ENCODE measurements at places on chromosomes 5 and 9. TPM values are rescaled to one million over a fixed set of nuclear protein-coding genes. Genes with fewer than 3 reads are reported as not detected.

FAM78A gene
- total RNA-seq: 3.7 TPM

PCDHA1 gene
- total RNA-seq: under 0.01 TPM

TMED9 gene
- 137 TPM for total RNA-seq

TCF7 gene
- total RNA-seq: 0.11 TPM

BICD2 gene
- total RNA-seq: 40.3 TPM

LHX6 gene
- 0.09 TPM for total RNA-seq

CCDC69 gene
- 0.54 TPM for total RNA-seq

All from dermis lymphatic vessel endothelial cell (primary cell).